ENCODE measurements at places on chromosomes 7 and 10. TPM values are rescaled to one million over a fixed set of nuclear protein-coding genes. Genes with fewer than 3 reads are reported as not detected.

- no peak overlapping the region for H3K4me3 ChIP-seq
- no peaks in the 10 kb centered on the region for H3K4me1 ChIP-seq
- peaks cover 53% of the 10 kb centered on the region for H3K36me3 ChIP-seq
These were observed 27.5 kb downstream of the AP3M1 start for GRCh38 chr10:74123081-74123480.

DNA sequence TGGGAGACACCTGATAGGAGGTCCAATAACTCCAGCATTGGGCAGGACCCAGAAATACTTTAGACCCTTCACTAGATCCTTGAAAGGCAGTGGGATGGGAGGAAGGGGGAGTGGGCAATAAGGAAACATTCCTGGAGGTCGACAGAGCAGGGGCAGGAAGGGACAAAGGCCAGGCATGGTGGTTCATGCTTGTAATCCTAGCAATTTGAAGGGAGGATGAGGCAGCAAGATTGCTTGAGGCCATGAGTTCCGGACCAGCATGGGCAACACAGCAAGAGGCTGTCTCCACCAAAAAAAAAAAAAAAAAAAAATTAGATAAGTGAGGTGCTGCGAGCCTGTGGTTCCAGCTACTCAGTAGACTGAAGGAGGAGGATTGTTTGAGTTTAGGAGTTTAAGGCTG is 134.9 kb downstream of the JCAD start:
- H3K27me3 ChIP-seq = no peaks in the 10 kb centered on the region
- DNase-seq = no peak
- no peaks in the 10 kb centered on the region for H3K36me3 ChIP-seq
- H3K4me3 ChIP-seq = no peak overlapping the region
- H3K27ac ChIP-seq = no peak overlapping the region
- H3K4me1 ChIP-seq = no peaks in the 10 kb centered on the region

DNA sequence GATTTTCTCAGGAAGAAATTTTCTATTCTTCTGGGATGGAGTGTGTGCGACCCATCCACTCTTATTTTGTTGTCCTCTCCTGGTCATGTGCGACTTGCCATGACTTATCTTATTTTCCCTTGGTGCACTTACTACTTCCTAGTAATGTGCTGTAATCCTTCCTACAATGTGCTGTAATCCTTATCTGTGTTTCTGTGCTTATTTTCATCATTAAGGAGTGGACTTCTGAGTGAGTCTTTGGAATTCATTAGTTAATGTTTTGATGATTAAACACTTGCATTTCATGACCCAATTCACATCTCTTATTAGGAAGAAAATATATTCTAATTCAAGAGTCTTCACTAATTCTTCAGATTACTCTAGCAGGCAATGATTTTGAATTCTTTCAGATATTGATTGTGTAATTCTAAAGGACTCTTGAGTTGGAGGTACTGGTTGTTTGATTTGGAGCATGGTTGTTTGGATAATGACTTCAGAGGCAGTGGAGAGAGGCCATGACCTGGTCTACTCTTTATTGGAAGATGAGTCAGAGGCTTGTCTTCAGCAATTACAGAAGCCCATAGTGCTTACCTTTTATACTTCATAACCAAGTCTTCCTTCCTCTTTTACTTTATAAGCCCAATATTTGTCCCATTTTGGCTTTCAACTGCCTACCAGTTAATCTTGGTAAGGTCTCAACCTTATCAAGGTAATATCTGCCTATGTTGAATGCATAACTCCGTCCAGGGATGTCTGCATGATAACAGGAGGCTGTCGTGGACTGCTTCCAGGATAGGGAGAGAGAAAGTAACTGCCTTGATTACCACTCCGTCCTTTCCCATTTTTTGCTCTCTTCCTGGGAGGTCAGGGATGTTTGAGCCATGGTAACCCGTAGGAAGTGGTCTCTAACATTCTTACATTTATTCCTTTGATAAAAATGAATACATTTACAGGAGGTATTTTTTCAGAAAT is 278.3 kb upstream of the SP8 start:
- no peaks in the 10 kb centered on the region for H3K36me3 ChIP-seq
- no peaks in the 10 kb centered on the region for H3K27me3 ChIP-seq
- H3K4me1 ChIP-seq = no peaks in the 10 kb centered on the region
- H3K4me3 ChIP-seq = no peak overlapping the region

- H3K27ac ChIP-seq = no peak overlapping the region
- no peaks in the 10 kb centered on the region for H3K4me1 ChIP-seq
- peaks cover 10% of the 10 kb centered on the region for H3K36me3 ChIP-seq
- H3K4me3 ChIP-seq = no peak overlapping the region
- DNase-seq = no peak
These were observed 724.6 kb upstream of the NRP1 start for GRCh38 chr10:34058845-34059614.

DNA sequence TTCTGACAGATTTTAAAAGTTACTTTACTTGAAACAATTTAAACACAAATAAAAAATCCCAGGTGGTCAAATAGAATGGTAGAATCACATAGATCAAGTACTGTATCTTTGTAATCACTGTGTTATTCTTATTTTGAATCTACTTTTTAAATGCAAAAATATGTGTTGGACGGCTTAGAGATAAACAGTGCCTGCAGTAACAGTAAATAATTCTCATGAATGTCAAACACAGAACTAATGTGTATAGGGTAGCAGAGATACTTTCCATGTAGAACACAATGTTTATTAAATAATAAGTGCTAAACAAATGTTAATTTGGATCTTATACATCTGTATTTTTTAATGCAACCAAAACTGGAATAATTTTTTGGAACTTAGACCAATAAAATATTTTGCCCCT is 1199.4 kb downstream of the SORCS1 start:
- no peaks in the 10 kb centered on the region for H3K4me1 ChIP-seq
- no peak overlapping the region for H3K27ac ChIP-seq
- H3K4me3 ChIP-seq = no peak overlapping the region
- no peaks in the 10 kb centered on the region for H3K27me3 ChIP-seq
- H3K36me3 ChIP-seq = no peaks in the 10 kb centered on the region

- peaks cover 3% of the 10 kb centered on the region for H3K4me1 ChIP-seq
- no peak overlapping the region for H3K4me3 ChIP-seq
- no peak for DNase-seq
- H3K27ac ChIP-seq = no peak overlapping the region
- H3K27me3 ChIP-seq = no peaks in the 10 kb centered on the region
These were observed 94.2 kb upstream of the NPVF start for GRCh38 chr7:25322473-25322872.

GRCh38 chr7:105229641-105230040 is 159.1 kb downstream of the SRPK2 start:
- H3K27me3 ChIP-seq = no peaks in the 10 kb centered on the region
- no peaks in the 10 kb centered on the region for H3K4me1 ChIP-seq
- H3K4me3 ChIP-seq = no peak overlapping the region
- no peak for DNase-seq

GRCh38 chr10:71580926-71581325 is 138.7 kb downstream of the C10orf105 start:
- DNase-seq = no peak
- H3K36me3 ChIP-seq = no peaks in the 10 kb centered on the region
- no peak overlapping the region for H3K4me3 ChIP-seq
- H3K27me3 ChIP-seq = no peaks in the 10 kb centered on the region

DNA sequence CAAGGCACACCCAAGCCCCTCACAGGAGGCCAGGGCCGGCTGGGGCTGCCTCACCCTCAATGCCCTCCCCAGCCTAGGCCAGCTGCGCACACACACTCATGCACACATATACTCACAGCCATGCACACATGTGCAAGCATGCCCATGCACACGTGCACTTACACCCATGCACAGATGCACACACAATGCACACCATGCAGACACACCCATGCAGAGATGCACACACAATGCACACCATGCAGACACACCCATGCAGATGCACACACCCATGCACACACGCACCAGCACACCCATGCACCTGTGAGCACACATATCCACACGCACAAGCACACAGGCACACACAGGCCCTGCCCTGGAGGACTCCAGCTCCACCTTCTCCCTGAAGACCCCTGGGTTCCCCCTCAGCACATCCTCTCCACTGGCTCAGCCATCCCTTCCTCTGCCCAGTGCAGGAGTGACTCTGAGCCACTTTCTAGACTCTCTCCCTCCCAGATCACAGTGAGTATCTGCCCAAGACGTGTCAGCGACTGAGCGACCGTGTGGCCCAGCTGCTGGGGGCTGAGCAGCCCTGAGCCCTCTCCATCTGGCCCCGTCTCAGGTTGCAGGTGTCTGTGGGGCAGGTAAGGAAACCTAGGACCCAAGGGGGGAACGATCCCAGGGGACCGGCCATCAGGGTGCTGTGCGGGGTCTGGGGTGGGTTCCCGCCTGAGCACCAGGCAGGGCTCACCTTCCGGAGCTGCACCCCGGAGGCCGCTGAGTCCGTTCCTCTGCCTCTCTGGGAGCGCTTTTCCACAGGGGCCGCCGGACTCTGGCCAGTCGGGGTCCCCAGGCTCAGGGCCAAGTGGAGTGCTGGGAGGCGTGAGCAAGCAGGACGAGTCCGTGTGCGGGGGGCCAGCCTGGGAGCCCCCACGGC is 25.8 kb downstream of the AP5Z1 start:
- H3K27ac ChIP-seq = no peak overlapping the region
- peaks cover 4% of the 10 kb centered on the region for H3K36me3 ChIP-seq
- DNase-seq = no peak
- no peak overlapping the region for H3K4me3 ChIP-seq
- no peaks in the 10 kb centered on the region for H3K4me1 ChIP-seq

DNA sequence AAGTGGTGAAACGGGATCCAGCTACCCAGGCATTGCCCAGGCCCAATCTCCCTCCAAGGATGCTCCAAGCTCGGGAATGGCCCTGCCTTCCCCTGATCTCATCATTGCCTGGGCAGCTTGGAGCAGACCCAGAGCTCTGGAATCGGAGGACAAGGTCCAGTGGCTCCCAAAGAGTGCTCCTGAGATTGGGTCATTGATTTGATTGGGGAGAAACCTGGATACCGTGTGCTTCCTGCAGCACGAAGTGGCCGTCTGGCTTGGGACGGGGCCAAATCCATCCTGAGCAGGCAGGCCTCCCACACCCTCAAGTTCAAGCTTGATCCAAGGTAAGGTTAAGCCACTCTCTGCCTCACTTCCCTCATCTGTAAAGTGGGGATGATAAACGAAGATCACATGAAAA is 69.9 kb downstream of the OAT start:
- no peaks in the 10 kb centered on the region for H3K36me3 ChIP-seq
- no peak overlapping the region for H3K27ac ChIP-seq
- H3K4me3 ChIP-seq = no peak overlapping the region
- H3K4me1 ChIP-seq = no peaks in the 10 kb centered on the region

- DNase-seq = peak; percentile 38
- no peaks in the 10 kb centered on the region for H3K27me3 ChIP-seq
- H3K27ac ChIP-seq = no peak overlapping the region
- no peaks in the 10 kb centered on the region for H3K4me1 ChIP-seq
These were observed 133.1 kb downstream of the IQUB start for GRCh38 chr7:123401295-123401694.

DNA sequence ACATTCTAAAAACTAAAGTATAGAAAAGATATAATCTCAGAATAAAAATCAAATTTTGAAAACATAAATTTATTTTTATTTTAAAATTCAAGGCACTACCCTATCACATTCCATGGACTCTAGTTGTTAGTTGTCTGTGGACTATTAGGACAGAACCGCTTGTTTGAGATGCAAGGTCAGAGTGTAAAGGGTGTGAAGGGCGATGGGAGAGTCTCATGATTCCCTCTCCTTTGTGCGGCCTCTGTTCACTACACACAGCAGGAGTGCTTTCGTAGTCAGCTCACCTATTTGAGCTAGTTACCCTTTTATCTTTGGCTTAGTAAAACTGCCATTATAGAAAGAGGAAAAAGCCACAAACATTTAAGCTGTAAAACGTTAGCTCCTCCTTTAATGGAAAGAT is 189.8 kb upstream of the TEX47 start:
- H3K27ac ChIP-seq = no peak overlapping the region
- H3K4me3 ChIP-seq = no peak overlapping the region
- no peaks in the 10 kb centered on the region for H3K36me3 ChIP-seq
- H3K27me3 ChIP-seq = no peaks in the 10 kb centered on the region

GRCh38 chr10:107589081-107589480 is 424.6 kb upstream of the SORCS1 start:
- no peak for DNase-seq
- H3K4me3 ChIP-seq = no peak overlapping the region
- H3K36me3 ChIP-seq = peaks cover 35% of the 10 kb centered on the region
- H3K27ac ChIP-seq = no peak overlapping the region
- no peaks in the 10 kb centered on the region for H3K4me1 ChIP-seq
- H3K27me3 ChIP-seq = no peaks in the 10 kb centered on the region

- peaks cover 58% of the 10 kb centered on the region for H3K36me3 ChIP-seq
- no peak overlapping the region for H3K27ac ChIP-seq
These were observed 38.5 kb downstream of the AMZ1 start for GRCh38 chr7:2726316-2727018.

GRCh38 chr7:105157278-105157677 is 143.3 kb downstream of the KMT2E start:
- DNase-seq = no peak
- H3K27me3 ChIP-seq = no peaks in the 10 kb centered on the region
- H3K27ac ChIP-seq = no peak overlapping the region
- H3K4me3 ChIP-seq = no peak overlapping the region
- no peaks in the 10 kb centered on the region for H3K36me3 ChIP-seq

GRCh38 chr7:132508724-132509353 is 67.4 kb downstream of the PLXNA4 start:
- no peak overlapping the region for H3K4me3 ChIP-seq
- DNase-seq = no peak
- H3K36me3 ChIP-seq = no peaks in the 10 kb centered on the region

GRCh38 chr10:103630156-103630555 is 136.7 kb downstream of the NEURL1 start:
- H3K4me1 ChIP-seq = no peaks in the 10 kb centered on the region
- H3K27me3 ChIP-seq = no peaks in the 10 kb centered on the region
- peaks cover 5% of the 10 kb centered on the region for H3K36me3 ChIP-seq
- DNase-seq = no peak
- no peak overlapping the region for H3K4me3 ChIP-seq

- no peaks in the 10 kb centered on the region for H3K27me3 ChIP-seq
- H3K27ac ChIP-seq = no peak overlapping the region
- no peak overlapping the region for H3K4me3 ChIP-seq
- H3K36me3 ChIP-seq = no peaks in the 10 kb centered on the region
- no peaks in the 10 kb centered on the region for H3K4me1 ChIP-seq
- DNase-seq = no peak
These were observed 94.4 kb upstream of the NEBL start for GRCh38 chr10:20991526-20991925.

- no peak for DNase-seq
- H3K27ac ChIP-seq = no peak overlapping the region
- no peak overlapping the region for H3K4me3 ChIP-seq
- H3K36me3 ChIP-seq = peaks cover 4% of the 10 kb centered on the region
- no peaks in the 10 kb centered on the region for H3K27me3 ChIP-seq
- no peaks in the 10 kb centered on the region for H3K4me1 ChIP-seq
These were observed 238.4 kb upstream of the MKI67 start for GRCh38 chr10:128364631-128365030.

DNA sequence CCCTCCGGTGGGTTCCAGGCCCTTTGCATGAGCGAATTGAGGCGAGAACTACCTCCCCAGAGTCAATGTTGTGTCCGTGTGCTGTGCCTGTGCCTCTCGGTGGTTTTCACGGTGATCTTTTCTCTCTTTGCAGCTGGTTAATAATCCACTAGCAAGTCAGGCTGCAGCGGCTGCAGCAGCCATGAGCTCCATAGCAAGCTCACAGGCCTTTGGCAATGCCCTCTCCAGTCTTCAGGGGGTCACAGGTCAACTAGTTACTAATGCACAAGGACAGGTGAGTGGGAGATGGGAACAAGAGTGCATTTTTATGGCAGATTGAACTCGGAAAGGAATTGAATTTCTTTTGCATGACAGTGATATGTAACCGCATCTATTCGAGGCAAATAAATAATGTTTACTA is 159.7 kb upstream of the YAE1 start:
- no peaks in the 10 kb centered on the region for H3K36me3 ChIP-seq
- DNase-seq = no peak
- H3K4me1 ChIP-seq = no peaks in the 10 kb centered on the region
- no peaks in the 10 kb centered on the region for H3K27me3 ChIP-seq

The CRYGN gene
- 0.79 TPM for total RNA-seq

The ZEB1 gene
- 0.11 TPM for total RNA-seq

The KLF14 gene
- not detected for total RNA-seq

The STK31 gene
- total RNA-seq = 0.33 TPM

The ADAMTS14 gene
- total RNA-seq = 1.9 TPM

Data from H9 (cell line).